Progenitor cell of endocrine pancreas (in vitro differentiated cells): ENCODE measurements at places on chromosomes 1 and 21.

GRCh38 chr1:172185211-172185610, 235.3 kb upstream of the C1orf105 start:
- H3K4me1 ChIP-seq, result peaks cover 10% of the 10 kb centered on the region
- no peaks in the 10 kb centered on the region for H3K36me3 ChIP-seq
- no peak for DNase-seq
- H3K27me3 ChIP-seq, result no peaks in the 10 kb centered on the region
- H3K4me3 ChIP-seq, result no peak overlapping the region

GRCh38 chr1:205780335-205780734, 5.1 kb upstream of the RAB29 start:
- DNase-seq, result no peak
- no peaks in the 10 kb centered on the region for H3K36me3 ChIP-seq
- H3K27me3 ChIP-seq, result peaks cover 12% of the 10 kb centered on the region

GRCh38 chr1:24275510-24275909, 43.6 kb upstream of the GRHL3 start:
- H3K27ac ChIP-seq, result no peak overlapping the region
- no peak for DNase-seq
- H3K36me3 ChIP-seq, result peaks cover 1% of the 10 kb centered on the region
- H3K4me3 ChIP-seq, result no peak overlapping the region

GRCh38 chr1:234582681-234583301, 27.2 kb downstream of the IRF2BP2 start:
- no peaks in the 10 kb centered on the region for H3K4me1 ChIP-seq
- H3K27me3 ChIP-seq, result peaks cover 4% of the 10 kb centered on the region
- no peak overlapping the region for H3K4me3 ChIP-seq
- H3K27ac ChIP-seq, result no peak overlapping the region

- DNase-seq, result no peak
- no peak overlapping the region for H3K4me3 ChIP-seq
- no peak overlapping the region for H3K27ac ChIP-seq
- no peaks in the 10 kb centered on the region for H3K27me3 ChIP-seq
- H3K4me1 ChIP-seq, result no peaks in the 10 kb centered on the region
Measured at GRCh38 chr1:21823206-21823979, 11.3 kb downstream of the LDLRAD2 start.

DNA sequence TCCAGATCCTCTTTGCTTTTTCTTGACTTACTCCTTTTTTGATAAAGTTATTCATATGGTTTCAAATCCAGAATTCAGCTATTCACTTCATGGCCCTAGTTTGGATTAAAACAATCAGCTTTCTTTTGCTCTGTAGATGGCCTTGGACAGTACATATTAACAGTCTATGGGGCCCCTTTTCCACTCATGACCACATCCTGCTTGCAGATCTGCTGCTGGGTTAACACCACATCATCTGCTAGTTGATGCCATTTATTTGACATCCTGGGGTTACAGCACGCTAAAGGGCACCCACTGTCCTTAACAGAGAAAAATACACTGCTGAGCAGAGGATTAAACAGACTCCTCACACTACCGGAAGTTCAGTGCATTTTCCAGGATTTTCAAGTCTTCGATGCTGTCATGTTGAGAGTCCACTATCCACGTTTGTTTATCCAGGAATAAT, 941 bp upstream of the IFI16 start:
- H3K4me1 ChIP-seq, result peaks cover 37% of the 10 kb centered on the region
- H3K27ac ChIP-seq, result no peak overlapping the region
- no peaks in the 10 kb centered on the region for H3K27me3 ChIP-seq
- DNase-seq, result no peak

- no peak for DNase-seq
- H3K4me3 ChIP-seq, result no peak overlapping the region
- peaks cover 4% of the 10 kb centered on the region for H3K27me3 ChIP-seq
- H3K27ac ChIP-seq, result no peak overlapping the region
- H3K36me3 ChIP-seq, result no peaks in the 10 kb centered on the region
- no peaks in the 10 kb centered on the region for H3K4me1 ChIP-seq
Measured at GRCh38 chr1:7366955-7367665, 404.0 kb upstream of the VAMP3 start.

GRCh38 chr1:163168053-163168452, 34.7 kb downstream of the RGS5 start:
- H3K27me3 ChIP-seq, result no peaks in the 10 kb centered on the region
- H3K4me1 ChIP-seq, result peaks cover 8% of the 10 kb centered on the region
- no peak overlapping the region for H3K4me3 ChIP-seq
- DNase-seq, result no peak
- no peak overlapping the region for H3K27ac ChIP-seq
- H3K36me3 ChIP-seq, result no peaks in the 10 kb centered on the region

DNA sequence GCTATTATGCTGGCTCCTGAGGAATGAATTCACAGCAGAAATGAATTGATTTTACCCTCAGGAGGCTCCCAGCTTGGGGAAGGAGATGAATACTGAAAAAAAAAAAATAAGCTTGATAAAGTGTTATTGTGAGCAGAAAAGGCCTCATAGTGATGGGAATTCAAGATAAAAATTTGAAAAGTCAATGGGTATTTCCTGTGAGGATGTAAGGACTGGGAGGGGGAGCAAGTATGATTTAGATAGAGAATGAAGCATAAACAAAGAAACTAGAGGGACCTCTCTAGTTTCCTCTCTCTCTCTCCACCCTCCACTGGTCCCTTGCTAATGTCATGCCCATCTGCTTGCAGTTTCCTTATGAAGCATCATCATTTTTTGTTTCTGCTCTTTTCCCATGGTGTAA, 439.0 kb upstream of the PLXNA2 start:
- H3K36me3 ChIP-seq, result no peaks in the 10 kb centered on the region
- peaks cover 5% of the 10 kb centered on the region for H3K4me1 ChIP-seq
- DNase-seq, result no peak
- peaks cover 6% of the 10 kb centered on the region for H3K27me3 ChIP-seq
- H3K27ac ChIP-seq, result no peak overlapping the region

DNA sequence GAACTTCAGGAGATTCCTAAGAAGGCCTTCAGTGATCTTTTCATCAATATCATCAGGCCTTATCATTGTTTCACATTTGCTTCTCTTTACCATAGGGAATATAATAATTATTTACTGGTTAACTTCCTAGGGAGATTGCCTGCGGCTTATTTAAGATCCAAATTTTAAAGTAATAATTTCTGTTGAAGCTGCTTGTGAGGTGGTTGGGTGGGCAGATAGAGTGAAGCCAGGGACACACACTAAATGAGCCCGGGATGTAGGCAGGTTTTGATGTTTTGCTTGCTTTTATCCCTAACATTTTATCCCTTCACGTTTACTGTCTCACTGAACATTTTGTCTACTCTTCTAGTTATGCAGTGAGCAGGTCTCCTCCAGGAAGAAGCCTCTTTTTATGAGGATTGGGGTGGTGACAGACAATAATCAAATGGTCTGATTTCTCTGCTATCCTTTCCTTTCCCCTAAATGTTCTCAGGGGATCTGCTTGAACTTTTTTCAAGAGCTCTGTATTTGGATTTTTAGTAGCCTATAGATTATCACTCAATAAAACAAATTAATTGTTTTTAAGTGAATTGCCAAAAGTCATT, 164.7 kb downstream of the RUNX1 start:
- DNase-seq, result no peak
- H3K27ac ChIP-seq, result no peak overlapping the region
- H3K27me3 ChIP-seq, result peaks cover 65% of the 10 kb centered on the region
- H3K4me3 ChIP-seq, result peak overlapping the region; percentile 9

DNA sequence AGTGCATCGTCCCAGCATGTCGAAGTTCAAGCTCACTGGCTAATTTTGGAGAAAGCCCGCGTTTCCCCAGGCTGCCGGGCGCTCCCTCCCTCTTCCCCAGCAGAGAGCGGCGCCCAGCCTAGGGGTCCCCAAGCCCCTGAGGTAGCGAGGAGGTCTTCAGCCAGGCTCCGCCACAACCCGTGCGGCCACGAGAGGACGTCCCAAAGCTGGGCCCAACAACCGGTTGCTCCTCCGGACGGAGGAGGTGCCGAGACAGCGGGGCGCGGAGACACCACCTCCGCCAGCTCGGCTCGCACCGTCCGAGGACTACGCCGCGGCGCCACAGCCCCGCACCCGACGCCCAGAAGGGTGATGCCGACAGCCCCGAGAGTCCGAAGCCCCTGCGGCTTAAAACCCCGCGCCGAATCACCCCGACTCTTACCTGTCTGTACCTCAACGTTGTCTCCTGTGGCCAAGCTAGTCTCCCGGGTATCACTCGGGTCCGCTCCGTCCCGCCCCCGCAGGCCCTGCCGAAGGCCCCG, at the start of gene DENND2C:
Gene DENND2C, minus strand, starts transcription at position 488 of the 521 bp plus-strand sequence. CDS start 44,065 bp downstream, outside the sequence.
- H3K27ac ChIP-seq, result peak within 1 kb of the TSS; percentile 99
- no peaks in the 10 kb centered on the region for H3K36me3 ChIP-seq

GRCh38 chr21:45511661-45512431, 30.4 kb downstream of the SLC19A1 start:
- peaks cover 15% of the 10 kb centered on the region for H3K36me3 ChIP-seq
- no peak overlapping the region for H3K4me3 ChIP-seq

DNA sequence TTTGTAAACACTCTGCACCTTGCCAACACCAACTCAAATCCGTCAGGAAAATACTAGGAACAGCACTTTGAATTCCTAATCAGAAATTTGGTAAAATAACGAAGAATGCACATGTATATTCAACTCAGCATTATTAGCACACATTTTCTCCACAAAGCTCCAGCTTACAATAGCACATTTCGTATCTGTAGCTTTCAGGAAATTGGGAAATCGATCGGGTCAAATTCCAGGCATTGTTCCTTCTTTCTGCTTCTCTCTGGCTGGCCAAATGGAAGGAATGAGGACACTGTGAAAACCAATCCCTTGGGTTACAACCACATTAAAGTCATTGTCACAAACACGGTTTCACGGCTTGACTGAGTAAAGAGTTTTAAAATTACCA, 58.6 kb downstream of the NPHP4 start:
- H3K27ac ChIP-seq, result no peak overlapping the region
- DNase-seq, result no peak
- peaks cover 5% of the 10 kb centered on the region for H3K4me1 ChIP-seq
- H3K27me3 ChIP-seq, result no peaks in the 10 kb centered on the region
- peaks cover 30% of the 10 kb centered on the region for H3K36me3 ChIP-seq

- DNase-seq, result no peak
- no peak overlapping the region for H3K4me3 ChIP-seq
- H3K36me3 ChIP-seq, result no peaks in the 10 kb centered on the region
- no peak overlapping the region for H3K27ac ChIP-seq
Measured at GRCh38 chr1:161502641-161503393, 2.4 kb upstream of the FCGR2A start.

GRCh38 chr1:42453386-42453785, 2.4 kb downstream of the ZMYND12 start:
- no peaks in the 10 kb centered on the region for H3K27me3 ChIP-seq
- H3K4me1 ChIP-seq, result peaks cover 13% of the 10 kb centered on the region
- no peak for DNase-seq
- no peak overlapping the region for H3K27ac ChIP-seq
- no peak overlapping the region for H3K4me3 ChIP-seq

GRCh38 chr21:45642122-45642813, 1.3 kb upstream of the PCBP3 start:
- H3K27ac ChIP-seq, result no peak overlapping the region
- no peaks in the 10 kb centered on the region for H3K4me1 ChIP-seq
- no peak overlapping the region for H3K4me3 ChIP-seq
- H3K27me3 ChIP-seq, result peaks cover 65% of the 10 kb centered on the region

- no peaks in the 10 kb centered on the region for H3K27me3 ChIP-seq
- no peaks in the 10 kb centered on the region for H3K4me1 ChIP-seq
Measured at GRCh38 chr21:14562959-14563358, 16.8 kb upstream of the SAMSN1 start.

DNA sequence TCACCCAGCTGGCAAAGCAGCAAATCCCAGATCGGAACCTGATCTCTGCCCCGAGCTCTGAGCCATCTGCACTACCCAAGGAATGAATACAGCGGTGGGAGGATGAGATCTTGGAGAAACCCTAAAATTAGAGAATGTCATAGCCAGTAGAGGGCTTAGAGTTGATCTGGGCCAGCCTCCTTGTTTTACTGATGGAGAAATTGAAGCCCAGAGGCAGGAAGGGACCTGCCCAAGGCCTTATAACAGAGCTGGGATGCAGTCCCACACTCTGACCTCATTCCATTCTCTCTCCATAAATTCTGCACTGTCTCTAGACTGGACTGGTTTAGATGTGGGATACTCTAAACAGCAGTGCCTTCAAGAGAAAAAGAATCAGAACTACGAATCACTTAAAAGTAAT, 4.8 kb upstream of the SFN start:
- no peak overlapping the region for H3K27ac ChIP-seq
- H3K27me3 ChIP-seq, result peaks cover 2% of the 10 kb centered on the region
- no peak overlapping the region for H3K4me3 ChIP-seq
- H3K36me3 ChIP-seq, result peaks cover 5% of the 10 kb centered on the region
- no peak for DNase-seq

- H3K27ac ChIP-seq, result no peak overlapping the region
- H3K27me3 ChIP-seq, result no peaks in the 10 kb centered on the region
- H3K4me3 ChIP-seq, result no peak overlapping the region
- DNase-seq, result no peak
- H3K36me3 ChIP-seq, result peaks cover 20% of the 10 kb centered on the region
- no peaks in the 10 kb centered on the region for H3K4me1 ChIP-seq
Measured at GRCh38 chr1:101043776-101044175, 18.2 kb upstream of the DPH5 start.

DNA sequence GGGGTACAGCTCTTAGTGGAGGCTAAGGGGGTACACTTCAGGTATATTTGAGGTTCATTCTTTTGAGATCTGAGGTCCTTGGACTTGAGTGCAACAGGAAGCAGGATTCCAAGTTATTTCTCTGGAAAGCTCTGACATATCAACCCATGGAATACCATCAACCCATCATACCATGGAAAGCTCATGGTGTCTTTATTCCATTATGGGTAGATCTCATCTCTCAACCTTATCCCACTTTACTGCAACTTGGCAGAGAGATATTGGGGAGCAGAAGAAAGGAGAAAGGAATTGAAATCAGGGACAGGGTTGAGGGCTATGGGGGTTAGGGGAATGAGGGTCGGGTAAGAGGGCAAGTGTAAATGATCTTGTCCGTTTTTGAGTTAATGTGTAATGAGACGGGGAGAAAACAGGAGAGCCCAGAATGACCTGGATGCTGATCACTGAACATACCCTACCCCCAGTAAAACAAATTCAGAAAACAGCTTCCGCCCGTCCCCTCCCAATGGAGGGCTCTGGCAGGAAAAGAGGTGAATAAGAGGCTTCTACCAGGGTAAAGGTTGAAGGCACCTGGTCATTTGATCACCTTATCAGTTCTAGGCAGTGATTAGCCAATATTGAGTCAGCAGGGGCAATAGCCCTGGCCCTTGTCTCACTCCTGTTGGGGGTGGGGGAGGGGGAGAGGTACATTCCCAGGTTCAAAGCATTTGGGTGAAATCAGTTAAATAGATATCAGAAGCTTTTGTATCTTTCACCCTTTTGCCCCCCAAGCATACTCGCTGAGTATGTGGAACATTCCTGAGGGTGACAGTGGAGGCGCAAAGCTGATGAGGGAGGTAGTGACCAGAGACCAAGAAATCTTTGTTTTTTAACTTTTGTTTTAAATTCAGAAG, 622 bp upstream of the APOA2 start:
- no peak for DNase-seq
- H3K36me3 ChIP-seq, result peaks cover 3% of the 10 kb centered on the region
- H3K4me3 ChIP-seq, result no peak overlapping the region
